ENCODE measurements at places on chromosomes 5 and 9.

- no peak for DNase-seq
Measured at GRCh38 chr5:44807269-44807668, 1.5 kb upstream of the MRPS30 start.

DNA sequence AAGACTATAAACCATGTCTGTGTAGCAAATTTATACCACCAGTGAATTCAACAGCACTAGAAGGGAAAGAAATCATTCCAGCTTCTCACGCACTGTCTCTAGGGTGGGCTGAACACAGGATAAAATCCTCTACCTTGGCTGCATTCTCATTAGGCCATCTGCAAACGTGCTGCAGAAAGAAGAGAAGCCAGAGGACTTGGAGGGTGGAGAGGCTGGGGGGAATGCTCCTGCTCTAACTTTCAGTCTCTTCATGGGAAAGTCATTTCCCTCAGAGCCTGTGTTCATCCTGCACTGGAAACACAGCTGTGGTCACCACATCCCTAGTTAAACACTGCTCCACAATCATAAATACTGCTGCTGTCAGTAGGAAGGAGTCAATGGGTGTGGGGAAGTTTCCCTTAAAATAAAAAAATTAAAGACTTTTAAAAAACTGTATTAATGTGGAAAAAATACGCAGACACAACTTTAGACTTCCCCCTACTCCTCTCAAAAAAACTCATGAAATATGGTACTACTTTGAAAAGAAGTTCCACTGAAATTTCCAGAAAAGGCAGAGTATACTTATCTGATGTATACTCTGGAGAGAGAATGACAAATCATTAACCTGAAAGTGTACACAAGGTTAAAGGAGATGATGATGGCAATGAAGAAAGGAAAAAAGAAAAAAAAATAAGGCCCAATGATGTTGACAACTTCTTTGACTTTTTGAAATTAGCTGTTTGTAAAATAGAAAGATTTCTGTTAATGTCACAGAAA, 46.8 kb downstream of the LHFPL2 start:
- DNase-seq = no peak

- no peak for DNase-seq
Measured at GRCh38 chr5:572398-573019, 39.6 kb upstream of the CEP72 start.

- DNase-seq = no peak
Measured at GRCh38 chr5:166961028-166961427, 1330.4 kb upstream of the WWC1 start.
